Heart right ventricle (tissue), 16 donors: ENCODE measurements at places on chromosomes 7 and 10. TPM values are rescaled to one million over a fixed set of nuclear protein-coding genes. Genes with fewer than 3 reads are reported as not detected.

The LRRC18 gene
- not detected for total RNA-seq

The INMT gene
- 22.2 TPM for total RNA-seq

The C10orf62 gene
- not detected for total RNA-seq

The ARPC1B gene
- 41.5 TPM for total RNA-seq

The HDAC9 gene
- total RNA-seq: 33.3 TPM

The NOS3 gene
- total RNA-seq: 11.5 TPM

The GJC3 gene
- total RNA-seq: not detected

The AGBL3 gene
- 1.1 TPM for total RNA-seq

The TFEC gene
- total RNA-seq: 0.37 TPM

The HPS1 gene
- 38.6 TPM for total RNA-seq

The LIPK gene
- not detected for total RNA-seq

The AGR3 gene
- not detected for total RNA-seq

The NPY gene
- not detected for total RNA-seq
